ENCODE measurements at places on chromosomes 5 and 9. TPM values are rescaled to one million over a fixed set of nuclear protein-coding genes. Genes with fewer than 3 reads are reported as not detected.
A peak's percentile ranks its signal among the peaks of the same experiment; 100 is the strongest.

- peak; percentile 43 for DNase-seq
Measured at GRCh38 chr9:124513376-124513994, 6.3 kb upstream of the NR5A1 start.

The SLC31A1 gene
- 15.2 TPM for total RNA-seq

DNA sequence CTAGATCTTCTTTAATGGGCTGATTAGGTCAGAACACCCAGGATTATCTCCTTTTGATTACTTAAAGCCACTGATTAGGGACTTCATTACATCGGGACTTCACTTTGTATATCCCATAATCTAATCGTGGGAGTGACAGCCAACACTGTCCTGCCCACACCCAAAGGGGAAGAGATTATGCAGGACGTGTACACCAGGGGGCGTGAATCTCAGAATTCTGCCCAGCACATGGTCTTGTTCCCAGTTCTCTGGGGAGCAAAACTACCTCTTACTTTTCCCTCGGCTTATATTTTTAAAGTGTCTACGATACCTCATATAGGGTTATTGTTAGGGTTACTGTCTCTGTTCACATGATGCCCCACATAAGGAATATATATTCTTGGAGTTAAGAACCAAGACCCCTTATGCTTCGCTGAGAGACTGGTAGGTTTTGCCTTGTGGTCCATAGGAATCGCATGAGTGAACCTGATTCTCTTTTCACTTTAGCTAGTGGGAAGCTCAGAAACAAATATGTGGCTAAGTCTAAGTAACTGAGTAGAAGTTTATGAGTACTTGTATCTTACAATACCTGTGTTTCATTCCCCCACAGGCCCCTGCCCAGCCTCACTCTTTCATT lies 192.7 kb downstream of the GNA14 start:
- no peak for DNase-seq

GRCh38 chr5:68007451-68007850 lies 208.1 kb upstream of the PIK3R1 start:
- DNase-seq, result peak; percentile 82

DNA sequence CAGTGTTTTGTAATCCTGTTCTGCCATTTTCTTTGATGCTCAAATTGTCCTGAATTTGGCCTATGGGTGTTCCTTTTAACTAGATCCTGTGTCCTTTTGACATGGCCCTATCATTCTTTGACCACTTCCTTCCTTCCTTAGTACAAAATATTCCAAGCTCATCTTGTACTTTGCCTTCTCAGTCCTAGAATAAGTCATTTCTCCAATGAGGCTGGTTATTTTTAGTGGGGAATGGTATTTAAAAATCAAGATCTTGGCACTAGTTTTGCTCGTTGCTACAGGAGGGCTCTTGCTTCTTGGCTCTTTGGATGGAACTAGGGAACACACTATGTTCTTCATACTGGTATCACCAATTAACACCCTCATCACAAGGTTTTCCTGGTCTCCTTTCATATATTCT lies 108.1 kb downstream of the UNC13B start:
- DNase-seq, result no peak

DNA sequence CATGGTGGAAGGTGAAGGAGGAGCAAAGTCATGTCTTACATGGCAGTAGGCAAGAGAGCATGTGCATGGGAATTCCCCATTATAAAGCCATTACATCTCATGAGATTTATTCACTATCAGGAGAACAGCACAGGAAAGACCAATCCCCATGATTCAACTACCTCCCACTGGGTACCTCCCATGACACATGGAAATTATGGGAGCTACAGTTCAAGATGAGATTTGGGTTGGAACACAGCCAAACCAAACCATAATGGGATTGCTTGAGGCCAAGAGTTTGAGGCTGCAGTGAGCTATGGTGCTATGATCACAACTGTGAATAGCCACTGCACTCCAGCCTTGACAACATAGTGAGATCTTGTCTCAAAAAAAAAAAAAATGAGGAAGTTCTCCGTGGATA lies 581.8 kb downstream of the TAF11L14 start:
- DNase-seq, result no peak

DNA sequence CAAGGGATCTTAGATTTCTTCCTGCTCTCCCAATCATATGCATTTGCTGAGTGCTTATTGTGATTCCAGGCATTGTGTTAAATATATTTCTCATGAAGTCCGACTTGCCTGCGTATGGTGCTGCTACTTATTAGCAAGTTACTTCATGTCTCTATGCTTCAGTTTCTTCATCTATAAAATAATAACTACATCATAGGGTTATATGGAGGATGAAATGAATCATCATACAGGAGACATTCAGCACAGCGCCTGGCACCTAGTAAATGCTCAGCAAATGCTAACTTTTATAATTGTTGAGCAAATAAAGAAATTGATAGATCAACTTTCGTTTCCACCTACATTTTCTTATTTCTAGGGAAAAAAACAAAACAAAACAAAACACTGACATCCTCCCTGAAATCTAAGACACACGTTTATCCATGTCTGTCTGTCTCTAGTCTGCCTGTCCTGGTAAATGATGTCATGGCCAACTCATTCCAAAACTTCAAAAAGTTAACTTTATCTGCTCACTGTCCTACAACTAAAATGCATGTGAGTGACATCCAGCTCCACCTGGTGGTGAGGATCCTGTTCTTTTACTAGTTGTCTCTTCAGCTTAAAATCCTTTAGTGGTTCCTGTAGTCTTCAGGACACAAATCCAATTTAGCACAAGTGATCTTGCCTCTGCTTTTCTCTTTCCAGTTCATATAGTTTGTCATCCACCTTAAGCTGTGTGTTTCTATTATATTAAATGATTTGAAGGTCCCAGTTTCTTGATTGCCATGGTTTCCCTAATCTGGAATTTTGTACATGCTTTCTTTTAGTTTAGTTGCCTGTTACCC lies 27.7 kb downstream of the PPP3R2 start:
- no peak for DNase-seq

GRCh38 chr5:33763435-33763834 lies 128.4 kb downstream of the ADAMTS12 start:
- no peak for DNase-seq

GRCh38 chr9:96246267-96246671 lies 55.7 kb downstream of the HSD17B3 start:
- DNase-seq, result no peak

- no peak for DNase-seq
Measured at GRCh38 chr5:57703721-57704120, 221.1 kb upstream of the ACTBL2 start.

- no peak for DNase-seq
Measured at GRCh38 chr9:136531904-136532798, 13.7 kb downstream of the NOTCH1 start.

- DNase-seq, result no peak
Measured at GRCh38 chr5:96714450-96714849, 52.3 kb downstream of the CAST start.

The RXRA gene
- total RNA-seq, result 41.5 TPM

- peak; percentile 51 for DNase-seq
Measured at GRCh38 chr5:134138416-134139376, 24.2 kb downstream of the TCF7 start.

GRCh38 chr9:94746541-94747370 lies 20.3 kb downstream of the AOPEP start:
- no peak for DNase-seq

DNA sequence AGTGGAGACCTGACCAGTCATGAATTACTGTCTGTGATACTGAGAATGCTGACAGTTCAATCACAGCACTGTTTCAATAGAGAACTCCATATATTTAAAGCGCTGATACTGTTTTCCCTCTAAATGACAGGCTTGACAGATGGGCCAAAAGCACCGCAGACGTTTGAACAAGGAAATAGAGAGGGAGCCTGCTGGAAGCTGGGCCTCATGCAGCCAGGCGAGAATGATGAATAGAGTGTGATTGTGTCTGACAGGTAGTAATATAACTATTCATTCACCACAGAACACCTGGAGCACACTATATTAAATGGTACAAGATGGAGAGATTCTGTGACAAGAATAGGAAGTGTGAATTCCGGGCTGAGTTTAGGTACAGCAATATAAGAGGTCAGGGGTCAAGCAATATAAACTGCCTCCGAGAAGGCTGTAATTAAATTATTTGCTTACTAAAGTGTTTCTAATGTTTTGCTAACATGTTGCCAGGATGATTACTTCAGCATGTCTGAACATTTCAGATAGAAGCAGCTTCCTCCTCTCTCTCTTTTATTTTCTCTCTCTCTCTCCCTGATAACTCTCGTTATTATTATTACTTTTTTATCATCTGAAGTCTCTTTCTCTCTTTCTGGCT lies 297.7 kb downstream of the CSNK1G3 start:
- no peak for DNase-seq

DNA sequence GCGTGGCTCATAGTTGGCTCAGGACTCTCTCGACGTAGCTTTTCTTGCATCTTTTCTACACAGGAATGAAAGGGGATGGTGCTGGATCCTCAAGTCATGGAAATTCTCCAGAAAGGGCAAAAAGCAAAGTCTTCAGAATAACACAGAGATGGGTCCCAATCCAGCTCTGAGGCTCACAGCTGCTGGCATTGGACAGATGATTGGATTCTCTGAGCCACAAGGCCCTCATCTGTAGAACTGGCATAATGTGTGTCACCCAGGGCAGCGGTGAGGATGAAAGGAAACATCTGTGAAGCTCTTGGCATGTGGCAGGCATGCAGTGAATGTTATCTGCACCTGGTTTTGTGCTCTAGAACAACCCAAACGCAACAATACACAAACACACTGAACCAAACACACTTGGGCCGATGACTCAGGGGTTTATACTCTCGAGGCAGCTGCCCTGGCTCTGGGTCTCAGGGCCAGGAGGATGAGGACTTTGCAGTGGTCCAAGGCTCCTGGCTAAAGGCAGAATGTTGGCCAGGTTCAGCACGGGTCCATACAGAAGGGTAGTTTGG lies 64.0 kb upstream of the UBTD2 start:
- peak; percentile 44 for DNase-seq

DNA sequence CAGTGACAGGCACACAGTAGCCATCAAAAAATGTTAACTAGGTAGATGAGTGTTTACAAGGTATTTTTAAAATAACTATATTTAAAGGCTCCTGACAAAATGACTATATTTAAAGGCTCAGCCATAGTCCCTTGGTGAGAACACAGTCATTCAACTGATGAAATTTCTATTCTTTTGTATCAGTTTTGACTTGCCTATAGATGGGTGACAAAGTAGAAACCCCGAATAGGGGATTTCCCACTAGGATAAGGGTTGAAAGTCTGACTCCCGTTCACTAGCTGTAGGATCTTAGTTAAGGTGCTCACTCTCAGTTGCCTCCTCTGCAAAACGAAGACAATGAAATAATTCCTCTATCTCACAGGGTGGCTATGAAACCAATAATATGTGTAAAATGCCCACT lies 218.2 kb downstream of the TSSK1B start:
- no peak for DNase-seq

Measured in posterior vena cava (tissue), 2 donors.